ENCODE measurements at places on chromosomes 13 and 19. TPM values are rescaled to one million over a fixed set of nuclear protein-coding genes. Genes with fewer than 3 reads are reported as not detected.

- DNase-seq = no peak
These were observed 964 bp downstream of the PAK4 start for GRCh38 chr19:39126312-39127187.

DNA sequence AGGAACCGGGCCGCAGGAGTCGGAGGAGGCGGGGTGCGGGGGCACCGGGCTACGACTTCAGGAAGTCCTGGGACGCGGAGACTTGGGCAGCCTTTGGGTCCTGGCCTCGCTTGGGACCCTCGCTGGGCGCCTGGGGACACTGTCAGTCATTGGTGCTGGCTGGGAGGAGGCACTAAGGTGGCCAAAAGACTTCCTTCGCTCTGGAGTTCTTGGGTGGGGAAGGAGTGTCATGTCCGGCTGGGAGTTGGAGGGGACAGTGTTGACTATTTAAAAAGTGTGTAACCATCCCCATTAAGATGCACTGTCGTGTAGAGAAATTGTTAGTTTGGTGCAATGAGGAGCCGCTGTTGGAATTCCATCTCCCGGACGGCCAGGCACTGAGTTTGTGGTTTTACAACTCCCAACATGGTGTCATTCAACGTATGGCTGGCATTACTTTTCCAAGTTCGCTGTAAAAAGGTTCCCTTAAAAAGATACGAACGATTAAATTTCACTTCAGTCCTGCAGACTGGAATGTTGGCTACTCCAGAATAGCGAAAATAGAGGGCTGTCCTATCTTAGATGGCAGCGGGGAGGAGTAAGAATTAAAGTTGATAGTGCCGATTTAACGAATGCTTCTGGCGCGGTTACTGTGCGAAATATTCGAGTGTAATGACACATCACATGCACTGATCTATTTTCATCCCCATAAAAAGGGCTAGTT, 776 bp downstream of the DNAJC3 start:
- peak; percentile 14 for DNase-seq

DNA sequence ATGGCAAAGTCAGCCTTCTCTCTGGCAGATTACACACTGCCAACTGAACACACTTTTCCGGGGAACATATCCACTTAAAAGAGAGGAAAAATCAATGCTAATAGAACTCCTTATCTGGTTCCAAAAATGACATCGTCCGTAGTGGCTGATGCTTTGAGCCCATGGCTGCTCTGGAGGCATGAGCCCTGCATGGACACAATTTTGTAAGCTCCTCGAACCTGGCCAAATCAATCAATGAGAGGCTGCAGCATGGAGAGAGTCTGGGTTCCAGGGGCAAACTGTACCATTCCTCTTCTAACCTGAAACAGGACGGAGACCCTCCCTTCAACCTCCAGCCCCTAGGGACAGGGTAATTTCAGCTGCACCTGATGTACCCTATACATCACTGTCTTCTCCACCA, 21.0 kb upstream of the TSHZ3 start:
- DNase-seq = no peak

DNA sequence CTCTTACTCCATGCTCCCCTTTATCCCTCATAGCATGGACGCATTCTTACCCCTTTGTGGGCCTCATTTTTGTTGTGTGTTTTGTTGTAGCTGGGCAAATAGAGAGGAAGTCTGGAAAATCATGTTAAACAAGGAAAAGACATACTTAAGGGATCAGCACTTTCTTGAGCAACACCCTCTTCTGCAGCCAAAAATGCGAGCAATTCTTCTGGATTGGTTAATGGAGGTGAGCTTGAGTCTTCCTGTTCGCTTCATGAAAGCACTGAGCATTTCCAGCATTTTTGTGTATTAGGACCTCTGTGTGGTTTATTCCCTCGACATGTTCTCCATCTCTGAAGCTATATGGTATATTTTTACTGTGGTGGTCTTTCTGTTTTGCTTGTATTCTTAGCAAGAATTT, 5.5 kb downstream of the CCNE1 start:
- no peak for DNase-seq

DNA sequence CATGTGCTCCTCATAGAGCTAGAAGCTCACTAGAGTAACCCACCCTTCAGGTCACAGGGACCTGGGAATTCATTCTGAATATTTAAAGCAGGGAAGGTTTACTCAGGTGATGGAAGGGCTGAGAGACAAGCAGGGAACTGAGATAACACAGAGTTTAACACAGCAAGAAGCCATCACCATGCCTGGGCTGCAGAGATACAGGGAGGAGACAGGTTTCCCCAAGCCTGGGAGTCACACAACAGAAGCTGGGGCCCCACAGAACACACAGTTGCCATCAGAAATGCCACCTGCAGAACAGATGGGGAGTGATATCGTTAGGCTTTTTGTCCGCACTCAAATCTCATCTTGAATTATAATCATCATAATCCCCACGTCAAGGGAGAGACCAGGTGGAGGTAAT, 7.9 kb upstream of the CYSLTR2 start:
- no peak for DNase-seq

- no peak for DNase-seq
These were observed 433.3 kb upstream of the SLITRK1 start for GRCh38 chr13:84315527-84315926.

- DNase-seq = no peak
These were observed 1246.5 kb downstream of the UQCRFS1 start for GRCh38 chr19:27966390-27966816.

GRCh38 chr19:3112375-3113099, 18.4 kb downstream of the GNA11 start:
- DNase-seq = no peak

DNA sequence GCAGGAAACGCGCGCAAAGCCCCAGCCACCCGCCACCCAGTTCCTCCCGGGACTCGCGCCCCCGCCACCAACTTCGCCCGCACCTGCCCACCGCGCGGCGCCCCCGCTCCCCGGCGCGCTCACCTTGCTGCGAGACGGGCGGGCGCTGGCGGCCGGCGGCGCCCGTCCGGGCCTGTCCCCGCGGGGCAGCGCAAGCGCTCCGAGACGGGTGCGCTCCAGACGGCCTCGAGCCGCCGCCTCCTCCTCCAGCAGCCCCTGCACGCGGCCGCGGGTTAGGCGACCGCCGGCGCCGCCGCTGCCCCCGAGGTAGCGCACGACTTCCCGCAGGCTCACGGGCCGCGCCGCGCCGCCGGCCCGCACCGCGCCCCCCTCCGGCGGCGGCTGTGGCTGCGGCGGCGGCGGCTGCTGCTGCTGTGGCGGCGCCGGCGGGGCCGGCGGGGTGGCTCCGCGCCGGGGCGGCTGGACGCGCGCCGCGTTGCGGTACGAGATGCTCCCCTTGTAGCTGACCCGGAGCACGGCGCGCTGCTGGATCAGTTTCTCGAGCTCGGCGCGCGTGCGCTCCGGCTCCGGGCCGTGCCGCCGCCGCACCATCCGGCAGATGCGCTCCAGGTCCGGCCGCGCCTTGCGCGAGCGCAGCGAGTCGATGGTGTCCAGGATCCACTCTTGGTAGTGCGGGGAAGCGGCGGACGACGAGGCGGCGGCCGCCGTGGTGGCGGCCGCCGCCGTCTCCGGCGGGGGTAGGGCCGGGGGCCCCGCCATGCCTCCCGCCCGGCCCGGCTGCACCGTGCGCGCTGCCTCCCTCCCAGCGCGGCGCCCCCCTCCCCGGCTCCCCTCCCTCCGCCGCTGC, 666 bp downstream of the SAMD1 start:
- DNase-seq = peak; percentile 27

DNA sequence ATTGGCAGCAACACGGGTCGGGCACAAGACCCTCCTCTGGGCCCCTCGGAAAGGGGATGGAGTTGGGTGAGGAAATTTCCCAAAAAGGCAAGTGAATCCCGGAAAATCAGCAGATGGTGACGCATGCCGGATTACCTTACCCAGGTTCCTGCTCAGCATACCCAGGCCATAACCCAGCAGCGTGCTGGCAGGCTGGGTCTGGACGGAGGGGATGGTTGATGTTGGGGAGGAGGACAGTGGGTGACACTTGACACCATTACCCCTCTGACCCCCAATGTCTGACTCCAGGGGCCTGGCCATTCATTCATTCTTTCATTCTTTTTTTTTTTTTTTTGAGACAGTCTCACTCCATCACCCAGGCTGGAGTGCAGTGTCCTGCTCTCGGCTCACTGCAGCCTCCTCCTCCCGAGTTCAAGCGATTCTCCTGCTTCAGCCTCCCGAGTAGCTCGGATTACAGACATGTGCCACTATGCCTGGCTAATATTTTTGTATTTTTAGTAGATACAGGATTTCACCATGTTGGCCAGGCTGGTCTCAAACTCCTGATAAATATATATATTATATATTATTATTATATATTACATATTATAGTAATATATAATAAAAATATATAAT, 799 bp downstream of the PVR start:
- DNase-seq = no peak

DNA sequence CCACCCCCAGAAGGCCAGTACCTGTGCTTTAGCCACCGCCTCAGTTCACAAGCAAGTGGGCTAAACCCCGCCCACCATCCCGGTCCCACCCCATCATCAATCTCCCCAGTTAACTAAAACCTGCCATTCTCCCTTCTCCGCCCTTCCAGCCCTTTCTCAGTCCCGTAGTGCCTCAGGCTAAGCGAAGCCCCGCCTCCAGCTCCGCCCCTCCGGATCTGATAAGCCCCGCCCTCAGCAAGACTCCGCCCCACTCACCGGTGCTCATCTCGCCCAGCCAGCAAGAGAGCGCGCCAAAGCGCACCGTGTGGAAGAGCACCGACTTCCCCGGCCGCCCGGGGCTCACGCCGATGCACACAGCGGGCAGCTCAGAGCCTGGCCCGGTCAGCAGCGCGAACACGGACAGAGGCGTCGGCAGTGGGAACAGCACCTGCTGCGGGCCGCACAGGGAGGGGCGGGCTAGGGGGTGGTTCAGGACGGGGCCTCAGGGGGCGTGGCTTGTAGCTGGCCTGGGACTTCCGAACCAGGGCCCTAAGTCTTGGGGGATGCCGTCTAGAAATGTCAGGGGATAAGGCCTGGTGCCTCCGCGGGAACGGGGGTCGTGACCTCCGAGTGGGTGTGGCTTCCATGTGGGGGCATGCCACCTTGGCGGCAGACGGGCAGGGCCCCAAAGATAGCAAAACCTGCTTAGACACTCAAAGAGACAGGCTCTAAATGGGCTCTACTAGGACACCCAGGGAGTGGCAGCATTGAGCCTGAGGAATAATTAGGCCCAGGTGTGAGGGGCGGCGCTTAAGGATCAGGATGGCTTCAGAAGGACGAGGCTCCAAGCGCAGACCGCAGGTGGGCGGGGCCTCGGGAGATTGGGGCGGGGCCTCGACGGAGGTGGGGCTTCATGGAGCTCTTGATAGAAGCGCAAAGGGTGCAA, 21.4 kb downstream of the MAP4K1 start:
- no peak for DNase-seq

DNA sequence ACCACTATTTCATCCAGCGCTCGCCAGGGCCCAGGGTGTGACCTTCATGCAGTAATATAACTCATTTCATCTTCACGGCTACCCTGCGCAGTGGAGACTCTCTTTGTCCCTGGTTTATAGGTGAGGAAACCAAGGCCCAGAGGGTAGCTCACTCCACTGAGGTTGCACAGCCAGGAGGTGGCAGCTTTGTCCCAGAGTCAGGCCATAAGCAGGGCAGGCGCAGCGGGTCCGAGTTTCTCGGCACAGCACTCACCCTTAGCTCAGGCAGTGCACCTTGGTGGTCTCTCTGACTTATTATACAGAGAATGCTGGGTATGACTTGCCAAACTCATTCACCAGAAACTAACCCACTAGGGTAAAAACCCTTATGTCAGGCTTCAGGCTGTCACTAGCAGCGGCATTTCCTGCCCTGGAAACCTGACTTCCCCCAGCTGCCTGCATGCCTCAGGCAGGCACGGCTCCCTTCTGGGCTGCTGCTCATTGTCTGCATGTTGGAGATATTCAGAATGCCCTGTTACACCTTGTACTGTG, 24.5 kb downstream of the PPP5C start:
- no peak for DNase-seq

DNA sequence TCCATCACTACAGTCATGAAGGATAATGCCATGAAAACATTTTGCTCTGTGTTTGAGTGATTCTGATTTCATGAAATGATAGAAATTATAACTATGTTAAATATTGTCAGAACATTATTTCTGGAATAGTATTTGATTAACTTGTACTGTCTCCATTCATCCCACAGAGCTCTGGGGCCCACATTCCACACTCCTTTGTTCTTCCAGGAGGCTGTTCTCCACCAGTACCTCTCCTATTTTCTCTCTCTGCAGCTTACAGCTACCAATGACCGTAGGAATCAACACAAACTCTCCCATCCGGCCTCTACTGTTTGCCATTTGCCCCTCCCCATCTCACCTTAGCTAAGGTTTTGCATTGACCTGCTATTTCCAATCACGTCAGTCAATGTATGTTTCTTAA, 240.9 kb downstream of the LMO7 start:
- no peak for DNase-seq

- no peak for DNase-seq
These were observed 52.0 kb downstream of the DPF1 start for GRCh38 chr19:38172001-38172400.

GRCh38 chr13:21071015-21071414, 9.6 kb upstream of the LATS2 start:
- no peak for DNase-seq

- DNase-seq = no peak
These were observed 3.8 kb downstream of the TNNI3 start for GRCh38 chr19:55153652-55154264.

- DNase-seq = no peak
These were observed 221.2 kb downstream of the DCLK1 start for GRCh38 chr13:35909837-35910540.

RASGRP4 gene
- 1.3 TPM for total RNA-seq

BCKDHA gene
- 20.5 TPM for total RNA-seq

IGSF23 gene
- total RNA-seq = not detected

ATG4D gene
- total RNA-seq = 41.7 TPM

RNF6 gene
- 31.0 TPM for total RNA-seq

All from naive thymus-derived CD4-positive, alpha-beta T cell (primary cell).